Lower lobe of right lung (tissue), 2 donors: ENCODE measurements at places on chromosomes 2 and 18.

GRCh38 chr2:69241093-69241492 lies 145.9 kb downstream of the GFPT1 start:
- DNase-seq, result no peak

DNA sequence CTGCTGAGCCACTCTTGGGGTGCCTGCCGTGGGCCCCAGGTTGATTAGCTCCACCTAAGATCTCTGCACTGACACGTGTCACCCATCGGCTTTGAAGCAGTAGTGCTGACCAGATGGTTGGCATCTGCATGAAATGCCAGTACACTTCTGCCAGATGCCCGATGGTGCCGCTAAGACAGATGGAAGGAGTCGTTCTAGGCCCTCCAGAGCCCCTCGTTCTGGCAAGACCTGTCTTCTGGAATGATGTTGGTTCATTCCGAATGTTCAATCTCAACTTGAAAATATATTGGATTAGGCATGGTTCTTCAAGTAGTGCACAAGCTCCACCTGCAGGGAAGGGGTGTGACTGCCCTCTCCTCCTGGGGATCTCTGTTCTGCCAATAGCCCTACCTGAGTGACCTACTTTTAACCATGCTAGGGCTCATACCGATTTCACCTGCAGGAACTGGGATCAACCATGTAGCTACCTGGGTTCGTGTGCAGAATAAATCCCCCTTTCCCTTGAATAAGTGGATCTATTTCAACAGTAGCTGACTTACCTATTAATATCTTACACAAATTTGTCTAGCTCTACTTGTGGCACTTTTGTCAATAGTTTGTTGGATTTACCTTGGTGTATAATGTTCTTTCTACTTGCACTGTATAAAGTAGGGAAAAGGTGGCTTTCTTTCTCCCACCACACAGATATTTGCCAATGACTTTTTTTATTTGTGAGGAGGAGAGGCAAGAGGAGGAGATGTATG lies 342.6 kb downstream of the CTNNA2 start:
- DNase-seq, result no peak

GRCh38 chr2:19114126-19114525 lies 244.3 kb downstream of the OSR1 start:
- no peak for DNase-seq

DNA sequence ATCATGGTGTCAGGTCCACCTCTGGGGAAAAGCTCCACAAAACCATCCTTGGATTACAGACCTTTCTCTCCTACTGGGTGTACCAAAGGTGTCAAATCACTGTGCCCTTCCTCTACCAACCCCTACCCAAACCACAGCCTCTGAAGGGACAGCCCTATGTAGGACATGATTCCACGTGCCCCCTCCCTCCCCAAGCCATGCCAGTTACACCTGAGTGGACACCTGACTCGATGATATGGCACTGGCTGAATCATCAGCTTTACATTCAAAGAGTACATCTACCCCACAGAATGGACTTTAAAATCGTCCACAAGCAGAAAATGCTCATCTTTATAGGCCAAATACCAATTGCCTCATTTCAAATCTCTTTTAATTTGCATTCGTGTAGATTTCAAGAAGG lies 26.0 kb downstream of the TRABD2A start:
- DNase-seq, result no peak

DNA sequence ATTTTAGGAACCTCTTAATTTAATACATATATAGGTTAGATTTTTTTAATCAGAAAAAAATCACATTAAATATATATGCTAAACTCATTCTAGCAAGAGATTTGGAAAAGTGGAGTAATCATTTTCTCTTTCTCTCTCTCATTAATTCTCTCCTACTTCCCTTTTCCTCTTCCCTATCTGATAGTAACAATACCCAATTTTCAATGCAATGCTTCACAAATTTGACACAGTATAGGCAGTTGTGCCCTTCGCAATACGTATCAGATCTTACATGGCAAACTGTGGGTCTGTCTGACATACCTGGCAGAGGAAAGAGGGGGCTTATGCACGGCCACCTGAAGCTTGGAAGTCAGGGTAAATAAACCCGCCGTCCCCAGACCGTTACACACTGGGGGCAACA lies 444.3 kb downstream of the NBAS start:
- DNase-seq, result no peak

GRCh38 chr2:102337481-102338386 lies 17.9 kb upstream of the IL18R1 start:
- no peak for DNase-seq

- no peak for DNase-seq
These were observed 236.5 kb downstream of the NDUFA10 start for GRCh38 chr2:239788576-239789098.

GRCh38 chr2:226956659-226957058 lies 120.8 kb downstream of the RHBDD1 start:
- no peak for DNase-seq

DNA sequence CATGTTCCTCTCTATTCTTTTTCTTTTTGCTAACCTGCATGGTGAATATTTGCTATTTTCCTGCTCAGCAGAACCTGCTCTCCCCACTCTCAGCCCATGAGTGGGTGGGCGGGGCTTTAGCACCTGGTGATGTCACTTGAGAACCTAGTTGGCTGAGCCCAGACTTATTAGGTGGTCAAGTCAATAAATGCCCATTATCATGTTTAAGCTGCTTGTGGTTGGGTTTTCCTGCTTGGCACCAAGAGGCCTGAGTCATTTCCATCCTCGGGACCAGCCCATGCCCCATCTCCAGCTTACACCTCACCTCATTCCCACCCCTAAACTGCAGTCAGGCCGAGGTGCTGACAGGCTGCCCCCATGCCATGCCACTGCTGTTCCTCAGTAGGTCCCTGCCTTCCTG lies 226.6 kb downstream of the ANKRD30B start:
- no peak for DNase-seq

DNA sequence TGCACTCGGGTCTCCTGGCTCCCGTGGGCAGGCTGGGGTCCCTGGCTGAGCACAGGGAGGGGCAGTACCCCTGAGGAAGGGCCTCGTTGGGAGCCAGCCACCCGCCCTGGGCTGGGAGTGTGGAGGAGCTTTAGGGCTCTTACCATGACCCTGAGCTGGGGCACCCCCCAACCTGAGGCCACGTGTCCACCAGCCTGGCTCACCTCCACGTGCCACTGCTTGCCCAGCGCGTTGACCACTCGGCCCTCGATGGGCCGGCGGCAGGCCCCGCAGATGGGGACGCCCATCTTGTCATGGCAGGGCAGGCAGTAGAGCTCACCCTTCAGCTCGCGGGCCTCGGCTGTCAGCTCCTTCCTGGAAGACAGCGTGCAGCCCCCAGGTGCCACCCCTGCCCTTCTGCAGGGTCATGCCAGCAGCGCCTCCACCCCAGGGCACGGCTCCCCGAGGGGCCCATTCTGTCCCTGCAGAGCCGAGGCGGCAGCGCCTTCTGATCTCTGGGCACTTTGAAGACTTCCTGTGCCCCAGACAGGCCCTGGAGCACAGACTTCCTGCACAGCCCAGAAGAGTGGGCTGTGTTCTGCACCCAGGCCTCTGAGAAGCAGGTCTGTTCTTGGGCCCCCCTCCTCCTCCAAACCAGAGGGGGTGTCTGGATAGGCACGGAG lies 4.0 kb upstream of the GPR17 start:
- no peak for DNase-seq

DNA sequence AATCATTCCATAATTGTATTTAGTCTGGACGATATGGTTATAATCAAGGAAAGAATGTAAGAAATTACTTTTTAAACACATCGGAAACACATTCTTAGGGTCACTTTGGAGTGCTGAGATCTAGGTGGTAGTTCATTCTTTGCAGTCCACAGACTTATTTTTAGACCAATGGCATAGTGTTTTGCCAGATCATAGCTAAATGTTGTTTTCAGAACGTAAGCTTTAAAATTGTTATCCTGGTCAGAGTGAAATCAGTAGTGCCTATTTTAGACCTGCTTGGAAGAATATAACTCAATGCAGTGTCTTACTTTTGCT lies 4.3 kb downstream of the MYL12A start:
- DNase-seq, result no peak

DNA sequence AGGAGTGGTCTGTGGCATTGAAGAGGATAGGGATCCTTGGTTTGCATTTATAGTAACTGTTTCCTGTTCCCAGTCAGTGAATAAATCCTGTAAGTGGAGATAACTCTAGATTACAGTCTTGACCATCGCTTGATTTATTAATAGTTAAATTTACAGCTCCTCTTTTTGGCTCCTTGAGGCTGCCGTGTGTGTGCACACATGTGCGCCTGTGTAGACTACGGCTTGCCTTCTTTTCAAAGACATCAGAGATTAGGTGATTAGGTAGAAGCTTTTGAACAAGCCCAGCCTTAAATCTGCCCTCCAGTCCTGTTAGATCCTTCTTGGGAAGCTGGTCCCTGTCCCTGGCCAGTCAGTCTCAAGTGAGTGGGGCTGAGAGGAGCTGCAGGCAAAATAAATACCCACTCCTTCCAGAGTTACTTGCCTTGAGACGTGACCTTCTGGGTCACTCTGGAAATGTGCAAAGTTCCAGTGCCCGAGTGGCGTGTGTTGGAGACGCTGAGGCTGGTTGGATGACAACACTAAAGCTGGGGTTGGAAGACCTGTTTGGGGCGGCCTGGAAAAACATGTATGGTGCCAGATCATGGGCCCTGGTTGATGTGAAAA lies 32.0 kb downstream of the TCF7L1 start:
- no peak for DNase-seq

- no peak for DNase-seq
These were observed 251.8 kb downstream of the AGAP1 start for GRCh38 chr2:235745597-235745996.

DNA sequence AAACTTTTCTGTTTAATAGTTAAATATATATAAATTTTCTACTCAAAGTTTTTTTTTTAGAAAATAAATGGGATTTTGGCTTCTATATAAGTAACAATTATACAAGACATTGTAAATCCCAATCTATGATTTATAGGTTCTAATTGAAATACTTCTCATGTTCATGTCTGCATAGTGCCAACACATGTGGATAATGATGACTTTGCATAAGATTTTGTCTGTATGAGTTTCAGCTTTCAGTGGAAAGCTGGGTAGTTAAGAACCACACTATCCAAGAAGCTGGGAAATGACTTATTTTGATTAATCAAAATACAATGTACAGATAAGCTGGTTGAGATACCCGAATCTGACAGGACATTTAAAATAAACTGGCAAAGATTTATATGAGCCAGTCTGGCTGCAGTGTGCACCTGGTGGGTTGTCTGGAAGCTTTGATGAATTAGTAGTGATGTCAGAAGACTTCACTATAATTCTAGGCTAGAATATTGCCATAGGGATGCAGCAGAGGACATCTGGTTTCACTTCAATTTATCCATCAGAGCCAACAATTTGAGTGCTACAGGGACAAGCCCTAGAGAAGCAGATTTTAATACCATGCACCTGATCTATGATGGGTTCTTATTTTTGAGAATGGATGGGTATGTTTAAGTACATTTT lies 45.4 kb downstream of the EML6 start:
- DNase-seq, result no peak

DNA sequence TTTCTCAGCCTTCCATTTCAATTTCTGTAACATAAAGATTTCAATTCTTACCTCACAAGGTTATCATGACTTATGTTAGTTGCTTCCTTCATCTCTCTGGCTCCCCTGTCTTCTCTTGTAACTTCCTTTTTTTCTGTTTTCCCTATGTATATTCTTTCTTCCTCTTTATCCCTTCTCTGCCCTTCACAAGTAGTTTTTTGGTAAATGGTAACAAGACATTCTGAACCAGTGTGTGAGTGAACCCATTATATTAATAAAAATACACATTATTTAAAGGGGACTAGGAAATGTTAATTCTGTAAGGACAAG lies 8.4 kb downstream of the ACSL3 start:
- no peak for DNase-seq
